ENCODE measurements at places on chromosomes 3 and 15. TPM values are rescaled to one million over a fixed set of nuclear protein-coding genes. Genes with fewer than 3 reads are reported as not detected.

Gene NR1I2
- total RNA-seq = 206 TPM

Gene MAPK6
- 20.0 TPM for total RNA-seq

Gene FANCI
- 3.3 TPM for total RNA-seq

Gene LSMEM2
- total RNA-seq = not detected

Gene DNAH12
- 0.20 TPM for total RNA-seq

Gene LTK
- 2.3 TPM for total RNA-seq

Gene TMC3
- total RNA-seq = not detected

Gene GABRR3
- total RNA-seq = not detected

Gene DLL4
- 3.7 TPM for total RNA-seq

Gene PLA1A
- total RNA-seq = 13.5 TPM

Gene CCK
- total RNA-seq = not detected

Gene GPR27
- 0.10 TPM for total RNA-seq

Gene TRPC1
- total RNA-seq = 0.43 TPM

Gene LDHAL6B
- not detected for total RNA-seq

Gene CCDC54
- total RNA-seq = not detected

Gene RAB6B
- 0.35 TPM for total RNA-seq

Gene SAMD7
- not detected for total RNA-seq

Gene GOLGA8J
- 0.10 TPM for total RNA-seq

Gene ECE2
- total RNA-seq = not detected
